ENCODE measurements at places on chromosomes 1 and 21. TPM values are rescaled to one million over a fixed set of nuclear protein-coding genes. Genes with fewer than 3 reads are reported as not detected.

- no peak for DNase-seq
Observed at GRCh38 chr1:165753934-165754333, 14.7 kb downstream of the TMCO1 start.

GRCh38 chr21:31335957-31336738, 7.9 kb downstream of the TIAM1 start:
- DNase-seq, result no peak

DNA sequence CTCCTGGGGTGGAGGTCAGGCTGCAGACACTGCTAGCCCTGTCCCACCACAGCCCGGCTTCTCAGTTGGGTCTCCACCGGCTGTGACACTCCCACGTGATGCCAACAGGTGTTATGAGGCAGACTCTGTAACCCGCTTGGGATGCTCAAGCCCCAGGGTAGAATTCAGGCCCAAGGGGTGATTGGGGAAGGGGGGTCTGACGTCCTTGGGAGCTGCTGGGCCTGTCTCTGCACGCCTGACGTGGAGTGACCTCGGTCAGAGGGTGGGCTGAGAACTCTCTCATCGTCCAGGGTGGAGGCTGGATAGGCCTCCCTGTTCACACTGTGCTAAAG, 7.7 kb upstream of the HES5 start:
- no peak for DNase-seq

GRCh38 chr1:117587499-117588356, 18.1 kb upstream of the TENT5C start:
- DNase-seq, result no peak

DNA sequence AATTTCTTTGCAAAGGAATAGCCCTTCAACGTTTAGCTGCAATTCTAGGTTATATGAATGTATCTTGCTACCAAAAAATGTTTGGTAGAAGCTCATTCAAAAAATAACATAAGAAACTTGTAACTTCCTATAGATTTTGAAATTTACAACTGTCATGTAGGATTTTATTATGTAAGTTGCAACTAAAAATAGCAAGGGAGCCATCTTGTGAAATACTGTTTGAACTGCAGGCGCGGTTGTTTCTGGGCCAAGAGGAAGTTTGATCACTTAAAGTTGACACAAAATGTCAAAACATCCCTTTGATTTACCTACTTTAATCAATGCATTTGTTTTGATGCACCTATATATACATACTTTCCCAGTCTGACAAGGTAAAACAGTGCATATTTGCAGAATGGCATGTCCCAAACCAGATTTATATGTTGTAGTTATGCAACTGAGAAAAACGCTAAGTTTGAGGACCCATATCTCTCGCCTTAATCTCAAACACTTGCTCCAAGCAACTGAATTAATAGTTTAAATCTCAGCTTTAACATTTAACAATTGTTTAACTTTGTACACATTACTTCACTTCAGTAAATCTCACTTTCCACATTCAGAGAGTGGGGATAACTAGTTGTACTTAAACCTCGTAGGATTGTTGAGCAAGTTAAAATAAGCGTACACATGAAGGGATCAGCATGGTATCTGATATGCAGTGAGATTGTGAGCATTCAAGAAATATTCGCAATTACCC, 63.9 kb downstream of the KCNK2 start:
- no peak for DNase-seq

GRCh38 chr1:942411-942821, 16.6 kb downstream of the NOC2L start:
- no peak for DNase-seq

DNA sequence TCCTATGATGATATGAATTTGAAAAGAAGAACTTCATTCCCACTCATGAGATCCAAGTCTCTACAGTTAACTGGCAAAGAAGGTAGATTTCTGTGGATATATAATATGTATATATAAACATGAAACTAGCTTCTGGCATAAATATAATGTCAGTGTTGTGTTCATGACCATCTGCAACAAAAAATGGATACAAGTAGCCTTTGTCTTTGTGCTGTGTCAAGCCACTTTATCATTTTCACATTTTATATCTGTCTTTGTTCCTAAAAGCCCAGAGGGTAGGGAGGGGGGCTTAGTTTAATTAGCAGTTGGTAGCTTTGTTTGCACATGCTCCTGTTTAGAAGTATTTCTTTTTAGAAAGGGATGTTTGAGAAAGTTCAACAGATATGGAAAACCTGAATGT, 56.2 kb upstream of the FASLG start:
- DNase-seq, result no peak

GRCh38 chr1:9200441-9200840, 34.1 kb upstream of the H6PD start:
- DNase-seq, result no peak

GRCh38 chr1:191752342-191752741, 405.9 kb upstream of the RGS18 start:
- no peak for DNase-seq

GRCh38 chr1:38009841-38010180, 2.7 kb upstream of the UTP11 start:
- DNase-seq, result no peak

- no peak for DNase-seq
Observed at GRCh38 chr1:230964896-230965295, 13.8 kb downstream of the TTC13 start.

DNA sequence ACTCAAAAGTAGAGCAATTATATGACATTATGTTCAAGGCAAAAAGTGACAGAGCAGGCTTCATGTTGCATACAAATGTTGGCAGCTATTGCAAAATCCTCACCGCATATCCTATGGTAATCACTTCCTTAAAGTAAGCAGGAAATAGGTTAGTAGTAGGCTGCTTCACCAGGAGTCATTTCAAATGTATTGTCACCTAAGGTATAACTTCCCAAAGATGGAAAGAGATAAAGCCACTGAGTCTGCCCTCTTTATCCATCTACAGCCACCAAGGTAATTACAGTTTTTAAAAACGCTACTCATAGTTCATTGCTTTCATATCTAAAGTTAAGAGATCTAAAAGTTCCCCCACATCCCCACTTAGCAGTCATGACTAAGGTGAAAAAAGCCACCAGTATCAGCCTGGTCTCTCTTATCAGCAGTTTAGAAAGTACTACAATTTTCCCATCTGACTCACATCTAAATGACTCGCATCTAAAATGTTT, 31.6 kb upstream of the UBE2U start:
- no peak for DNase-seq

DNA sequence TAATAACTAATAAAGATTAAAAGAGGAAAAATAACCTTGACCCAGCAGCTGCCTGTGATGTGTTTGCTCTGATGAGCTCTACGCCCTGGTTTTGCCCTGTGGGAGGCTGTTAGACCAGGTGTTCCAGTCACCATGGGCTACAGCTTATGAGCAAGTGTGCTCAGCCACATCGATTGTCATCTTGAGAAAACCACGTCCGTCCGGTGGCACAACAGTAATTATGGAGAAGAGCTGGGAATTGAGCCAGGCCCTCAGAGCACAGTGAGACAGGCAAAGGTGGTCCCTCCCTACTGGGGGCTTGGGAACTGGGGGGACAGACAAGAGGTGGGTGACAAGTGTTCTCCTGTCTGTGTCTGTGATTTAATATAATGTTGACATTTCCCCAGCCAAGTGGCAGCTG, 420.5 kb downstream of the MATN1 start:
- DNase-seq, result no peak

DNA sequence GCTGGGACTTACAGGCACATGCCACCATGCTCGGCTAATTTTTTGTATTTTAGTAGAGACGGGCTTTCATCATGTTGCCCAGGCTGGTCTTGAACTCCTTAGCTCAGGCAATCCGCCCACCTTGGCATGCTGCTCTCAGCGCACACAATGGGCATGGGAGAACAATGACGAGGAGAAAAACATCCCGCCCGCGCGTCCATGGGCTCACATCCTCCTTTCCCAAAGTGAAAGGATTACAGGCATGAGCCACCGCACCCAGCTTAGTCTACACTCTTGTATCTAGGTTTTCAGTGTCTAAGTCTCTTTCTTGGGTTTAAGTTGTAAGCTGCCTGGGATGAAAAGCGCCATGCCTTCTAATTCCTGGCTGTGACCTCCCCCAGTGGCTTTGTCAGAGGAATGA, 37.9 kb downstream of the CDK18 start:
- DNase-seq, result no peak

GRCh38 chr1:10304295-10304694, 93.9 kb downstream of the KIF1B start:
- no peak for DNase-seq

GRCh38 chr1:173407846-173408245, 69.3 kb upstream of the PRDX6 start:
- no peak for DNase-seq

DNA sequence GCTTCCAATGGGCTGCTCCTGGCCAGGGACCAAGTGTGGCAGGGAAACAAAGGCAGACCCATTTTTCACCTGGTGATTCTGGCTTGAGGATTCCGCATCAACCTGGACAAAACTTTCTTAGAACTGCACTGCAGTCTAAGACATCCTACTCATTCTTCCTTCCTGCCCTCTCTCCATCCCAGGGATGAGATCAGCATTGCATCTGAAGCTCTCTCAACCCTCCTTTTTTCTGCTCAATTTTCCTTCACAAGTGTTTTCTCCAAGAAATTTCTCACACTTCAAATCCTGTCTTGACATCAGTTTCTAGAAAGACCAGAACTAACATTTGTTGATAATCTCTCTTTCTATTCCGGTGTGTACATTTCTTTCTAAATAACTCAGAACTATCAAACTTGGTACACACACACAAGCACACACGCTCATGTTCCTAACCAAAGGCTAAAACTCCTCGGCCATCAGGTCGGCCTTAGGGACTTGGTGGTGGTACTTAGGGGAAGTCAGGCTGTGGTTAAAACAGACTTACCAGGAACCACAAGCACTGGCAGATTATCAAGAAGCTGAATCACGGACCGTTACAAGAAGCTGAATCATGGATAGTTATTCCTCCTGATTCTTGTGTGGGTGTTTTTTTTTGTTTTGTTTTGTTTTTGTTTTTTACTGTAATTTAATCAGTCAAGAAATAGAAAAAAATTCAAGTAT, 21.0 kb upstream of the CXADR start:
- DNase-seq, result no peak

GRCh38 chr1:222420633-222421032, 127.3 kb downstream of the HHIPL2 start:
- peak; percentile 54 for DNase-seq

GRCh38 chr1:81803431-81804110, 2.8 kb downstream of the ADGRL2 start:
- no peak for DNase-seq

DNA sequence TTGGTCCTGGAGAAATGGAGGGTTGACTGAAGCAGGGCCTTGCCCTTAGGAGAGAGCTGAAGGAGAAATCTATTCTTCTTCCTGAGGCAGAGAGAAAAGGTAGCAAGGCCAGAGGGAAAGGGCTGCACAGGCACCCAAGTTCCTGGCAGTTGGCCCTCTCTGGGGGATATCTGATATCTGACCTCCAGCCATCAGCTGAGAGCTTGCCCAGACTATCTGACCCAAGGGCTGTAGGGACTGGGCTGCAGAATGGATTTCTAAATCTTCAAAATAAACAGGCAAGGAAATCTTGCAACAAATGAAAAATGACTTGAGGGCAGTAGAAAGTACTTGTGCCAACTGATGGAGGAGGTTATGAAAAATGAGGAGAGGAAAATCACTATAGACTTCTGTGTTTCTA, 498 bp upstream of the CLCA2 start:
- no peak for DNase-seq

- DNase-seq, result no peak
Observed at GRCh38 chr1:87435484-87435883, 106.8 kb downstream of the LMO4 start.

The SPRR1B gene
- total RNA-seq, result not detected

The TTF2 gene
- total RNA-seq, result 89.0 TPM

The ADAMTS1 gene
- total RNA-seq, result not detected

The ARHGAP29 gene
- total RNA-seq, result not detected

The FAM3B gene
- not detected for total RNA-seq

The FAM72B gene
- total RNA-seq, result 15.2 TPM

All from CD8-positive, alpha-beta memory T cell (primary cell).